Activated T-helper 17 cell treated with anti-CD3 and anti-CD28 coated beads, Interleukin-2, amount 50 U/mL, for 72 hours (primary cell): ENCODE measurements at places on chromosomes 2 and 18.
A peak's percentile ranks its signal among the peaks of the same experiment; 100 is the strongest.

DNA sequence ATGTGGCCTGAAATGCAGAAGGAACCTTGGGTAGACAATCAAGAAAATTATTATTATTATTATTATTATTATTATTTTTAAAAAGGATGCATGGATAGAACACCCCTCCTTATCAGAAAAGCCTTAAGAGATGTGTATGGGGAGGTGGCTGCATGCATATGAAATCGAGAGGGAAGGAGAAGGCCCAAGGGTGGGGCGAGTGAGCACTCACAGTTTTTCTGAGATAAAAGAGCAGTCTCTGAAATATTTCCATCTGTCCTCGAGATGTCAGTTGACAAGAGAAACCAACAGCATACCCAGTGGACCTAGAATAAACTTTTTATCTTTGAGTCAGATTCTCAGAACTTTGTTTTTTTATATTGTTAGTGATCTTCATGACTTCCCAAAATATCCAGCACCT, 282.9 kb downstream of the GPD2 start:
- no peak overlapping the region for H3K4me3 ChIP-seq
- H3K36me3 ChIP-seq = no peaks in the 10 kb centered on the region
- H3K27me3 ChIP-seq = peaks cover 22% of the 10 kb centered on the region
- ATAC-seq = no peak
- no peaks in the 10 kb centered on the region for H3K4me1 ChIP-seq

DNA sequence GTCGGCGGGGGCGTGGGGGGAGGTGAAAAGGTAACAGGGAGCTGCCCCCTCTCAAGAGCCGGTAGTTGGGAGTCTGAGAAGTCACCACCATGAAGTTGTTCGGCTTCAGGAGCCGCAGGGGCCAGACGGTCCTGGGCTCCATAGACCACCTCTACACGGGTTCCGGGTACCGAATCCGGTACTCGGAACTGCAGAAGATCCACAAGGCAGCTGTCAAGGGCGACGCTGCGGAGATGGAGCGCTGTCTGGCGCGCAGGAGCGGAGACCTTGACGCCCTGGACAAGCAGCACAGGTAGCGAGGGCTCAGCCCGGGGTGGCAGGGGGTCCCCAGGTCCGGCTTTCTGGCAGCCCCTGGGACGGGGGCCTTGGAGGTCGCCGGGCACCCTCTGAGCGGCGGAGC, 47.1 kb upstream of the ZNF519 start:
- H3K4me3 ChIP-seq = peak overlapping the region; percentile 85
- peak overlapping the region; percentile 88 for H3K27ac ChIP-seq
- H3K36me3 ChIP-seq = no peaks in the 10 kb centered on the region
- H3K27me3 ChIP-seq = no peaks in the 10 kb centered on the region
- no peaks in the 10 kb centered on the region for H3K4me1 ChIP-seq
- peak; percentile 17 for ATAC-seq

GRCh38 chr2:116238511-116238910, 1576.0 kb upstream of the DDX18 start:
- no peaks in the 10 kb centered on the region for H3K4me1 ChIP-seq
- no peaks in the 10 kb centered on the region for H3K36me3 ChIP-seq
- no peak overlapping the region for H3K4me3 ChIP-seq

GRCh38 chr2:73333564-73333963, 40.2 kb upstream of the EGR4 start:
- no peaks in the 10 kb centered on the region for H3K36me3 ChIP-seq
- H3K27ac ChIP-seq = no peak overlapping the region
- no peaks in the 10 kb centered on the region for H3K4me1 ChIP-seq
- H3K4me3 ChIP-seq = no peak overlapping the region
- peaks cover 27% of the 10 kb centered on the region for H3K27me3 ChIP-seq
